ENCODE measurements at places on chromosomes 11 and 22.

DNA sequence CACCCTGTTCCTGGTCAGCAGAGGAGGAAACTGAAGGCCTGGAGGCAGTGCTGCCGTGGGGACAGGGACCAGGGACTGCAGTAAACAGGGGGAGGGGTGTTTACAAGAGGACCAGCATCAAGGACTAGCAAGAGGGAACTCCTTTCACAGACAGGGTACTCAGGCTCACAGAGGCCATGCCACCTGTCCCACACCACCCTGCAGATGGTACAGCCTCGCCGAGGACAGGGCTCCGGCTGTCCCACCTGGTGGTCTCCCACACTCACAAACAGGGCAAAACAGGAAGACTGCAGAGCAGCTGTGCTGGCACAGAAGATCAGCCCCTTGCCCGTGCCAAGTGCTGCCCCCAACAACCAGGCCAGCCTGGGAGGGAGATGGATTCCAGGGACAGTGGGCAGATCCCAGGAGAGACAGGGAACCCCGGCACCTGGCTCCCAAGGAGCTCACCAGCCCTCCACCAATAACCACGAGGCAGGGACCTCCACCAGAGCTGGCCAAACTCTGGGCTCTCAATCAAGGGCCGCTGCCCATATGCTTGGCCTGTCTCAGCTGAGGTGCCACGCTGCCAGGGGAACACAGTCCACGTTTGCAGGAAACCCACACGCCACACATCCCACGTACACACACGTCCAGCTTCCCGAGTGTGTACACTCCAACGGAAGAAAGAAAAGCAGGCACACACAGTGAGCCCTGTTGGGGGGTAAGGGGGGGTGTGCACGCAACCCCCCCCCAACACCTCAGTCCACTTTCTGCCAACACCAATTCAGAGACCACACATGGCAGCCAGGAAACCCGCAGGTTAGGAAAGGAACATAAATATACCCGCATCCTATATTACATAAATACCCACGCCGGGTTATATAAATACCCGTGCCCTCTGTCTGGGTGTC, 2.1 kb downstream of the CSNK1E start:
- DNase-seq = no peak

GRCh38 chr11:63905179-63905578, 11.8 kb downstream of the RCOR2 start:
- DNase-seq = no peak

DNA sequence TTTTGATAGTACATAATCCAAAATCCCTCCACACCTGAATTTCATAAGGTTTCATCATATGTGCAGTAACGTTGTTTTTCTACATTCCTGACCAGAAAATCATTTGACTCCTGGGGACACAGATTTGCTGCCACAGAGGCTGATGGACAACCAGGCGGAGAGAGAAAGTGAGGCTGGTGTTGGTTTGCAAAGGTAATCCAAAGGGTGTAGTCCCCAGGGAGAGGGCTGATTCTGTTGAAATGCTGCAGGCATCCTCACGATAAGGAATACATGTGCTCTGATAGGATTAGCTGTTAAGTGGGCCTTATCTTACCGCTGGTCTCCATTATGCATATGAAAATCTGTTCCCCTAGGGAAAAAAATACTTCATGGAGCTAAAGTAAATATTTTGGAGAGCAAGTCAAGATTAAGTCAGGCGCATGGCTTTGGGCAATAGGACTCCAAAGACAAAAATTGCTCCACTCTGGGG, 8.1 kb downstream of the APOL6 start:
- no peak for DNase-seq

- DNase-seq = no peak
Observed at GRCh38 chr11:75816561-75817239, 1.7 kb downstream of the UVRAG start.

DNA sequence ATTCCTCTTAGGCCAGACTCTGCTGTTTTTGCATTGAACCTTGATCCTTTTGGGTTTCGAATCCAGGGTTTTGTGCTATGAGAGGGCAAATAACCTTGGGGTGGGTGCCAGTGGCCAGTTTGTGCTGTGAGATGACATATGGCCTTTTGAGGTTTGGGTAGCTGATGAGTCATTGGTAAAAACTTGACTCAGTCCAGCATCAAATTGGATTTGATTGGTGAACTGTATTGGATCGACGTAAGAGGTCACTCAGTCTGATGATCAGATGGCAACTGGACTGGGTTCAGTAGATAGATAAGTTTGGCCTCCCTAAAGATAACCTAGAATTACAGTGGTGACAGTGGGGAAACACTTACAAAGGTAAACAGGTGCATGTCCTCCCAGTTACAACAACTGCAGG, 41.0 kb upstream of the XKR3 start:
- no peak for DNase-seq

DNA sequence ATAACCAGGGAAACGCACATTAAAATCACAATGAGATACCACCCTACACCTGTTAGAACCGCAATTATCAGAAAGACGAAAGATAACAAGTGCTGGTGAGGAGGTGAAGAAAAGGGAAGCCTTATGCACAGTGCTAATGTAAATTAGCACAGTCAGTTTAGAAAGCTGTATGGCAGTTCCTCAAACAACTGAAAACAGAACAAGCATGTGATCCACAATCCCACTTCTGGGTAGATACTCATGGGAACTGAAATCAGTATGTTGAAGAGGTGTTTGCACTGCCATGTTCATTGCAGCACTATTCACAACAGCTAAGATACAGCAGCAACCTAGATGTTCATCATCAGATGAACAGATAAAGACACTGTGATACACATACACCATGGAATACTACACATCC, 75.0 kb upstream of the CCND1 start:
- DNase-seq = no peak

DNA sequence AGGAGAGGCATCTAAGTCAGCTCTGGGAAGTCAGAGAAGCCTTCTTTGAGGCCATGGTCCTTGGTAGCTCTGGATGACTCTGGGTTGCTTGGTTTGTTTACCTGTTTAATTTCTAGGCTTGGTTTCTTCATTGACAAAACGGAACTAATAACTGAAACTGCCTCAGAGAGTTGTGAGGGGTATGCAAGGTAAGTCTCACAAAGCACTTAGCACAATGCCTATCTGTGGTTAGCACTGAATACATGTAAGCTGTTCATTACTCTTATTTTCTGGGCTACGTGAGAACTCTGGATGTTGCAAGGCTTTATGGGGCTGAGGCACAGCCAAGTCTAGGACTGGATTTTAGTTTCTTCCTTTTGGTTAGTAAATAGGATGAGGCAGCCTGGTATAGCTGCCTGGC, 225.8 kb upstream of the NCAM1 start:
- DNase-seq = no peak

DNA sequence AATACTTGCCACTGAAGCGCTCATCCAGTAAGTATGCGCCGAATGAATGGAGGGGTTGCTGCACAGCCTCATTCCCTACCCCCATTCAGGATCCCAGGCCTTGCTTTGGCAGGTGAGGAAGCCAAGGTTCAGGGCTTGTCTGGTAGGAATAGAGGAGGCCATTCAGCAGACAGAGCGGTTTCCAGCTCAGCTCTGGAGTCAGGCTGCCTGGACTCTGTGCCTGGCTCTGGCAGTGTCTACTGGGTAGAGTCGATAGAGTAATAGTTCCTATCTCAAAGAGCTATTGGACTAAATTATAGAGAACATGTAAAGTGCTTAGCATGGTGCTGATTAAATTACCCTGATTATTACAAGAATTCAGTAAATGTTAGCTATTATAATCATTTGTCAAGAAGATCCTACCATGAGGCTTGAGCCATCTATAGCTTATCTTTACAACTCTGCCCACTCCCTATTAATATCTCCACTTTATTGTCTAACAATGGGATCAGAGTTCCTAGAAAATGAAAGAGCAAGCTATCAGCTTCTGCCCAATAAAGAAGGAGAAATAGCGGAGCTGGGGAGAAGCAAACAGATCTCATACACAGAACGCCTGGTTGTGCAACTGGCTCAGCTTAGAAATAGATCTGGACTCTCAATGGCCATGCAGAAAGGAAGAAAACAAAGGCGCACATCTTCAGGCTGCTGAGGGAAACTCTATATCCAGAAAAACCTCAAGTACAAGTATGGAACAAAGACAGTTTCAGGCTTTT, 6.6 kb upstream of the SNX32 start:
- no peak for DNase-seq

GRCh38 chr22:38135133-38135706, 24.7 kb upstream of the BAIAP2L2 start:
- peak; percentile 32 for DNase-seq

GRCh38 chr11:11948242-11948947, 60.0 kb downstream of the DKK3 start:
- DNase-seq = no peak

DNA sequence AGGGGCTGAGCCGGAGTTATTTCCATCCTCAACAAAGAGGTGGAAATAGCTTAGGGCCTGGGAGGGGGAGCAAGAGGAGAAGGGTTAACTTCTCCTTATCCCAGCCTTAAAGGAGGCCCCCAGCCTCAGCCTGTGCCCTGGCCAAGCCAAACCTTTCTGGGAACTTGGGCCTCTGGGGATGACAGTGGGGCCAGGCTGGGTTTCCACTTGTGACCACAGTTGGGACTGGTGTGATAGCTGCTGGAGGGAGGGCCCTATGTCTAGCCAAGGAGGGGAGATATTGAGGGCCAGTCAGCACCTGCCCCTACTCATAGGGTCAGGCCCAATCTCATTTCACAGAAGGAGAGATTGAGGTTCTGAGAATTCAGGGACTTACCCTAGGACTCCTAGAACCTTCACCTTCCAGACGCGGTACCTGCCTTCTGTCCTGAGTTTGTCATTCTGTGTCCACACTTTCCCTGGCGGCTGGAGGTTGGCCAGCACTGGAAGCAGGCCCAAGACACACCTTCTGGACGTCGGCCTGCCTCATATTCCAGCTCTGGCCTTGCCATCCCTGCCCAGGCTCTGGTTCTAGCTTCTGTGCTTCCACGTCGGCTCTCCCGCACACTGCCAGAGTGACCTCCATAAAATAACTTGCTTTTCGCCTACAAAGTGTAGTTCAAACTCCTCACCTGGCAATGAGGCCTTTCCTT, 3.1 kb downstream of the RELT start:
- DNase-seq = no peak

Data from LoVo (cell line).